ENCODE measurements at places on chromosomes 13 and 19. TPM values are rescaled to one million over a fixed set of nuclear protein-coding genes. Genes with fewer than 3 reads are reported as not detected.

Gene OLFM4
- polyA plus RNA-seq = not detected

Gene FGF21
- 0.80 TPM for polyA plus RNA-seq

Gene CEBPA
- polyA plus RNA-seq = 2.0 TPM

Gene PSG7
- not detected for polyA plus RNA-seq

Gene PODNL1
- polyA plus RNA-seq = 1.0 TPM

Gene ADGRE3
- polyA plus RNA-seq = not detected

Gene APOE
- 1,819 TPM for polyA plus RNA-seq

Gene PSG1
- polyA plus RNA-seq = not detected

Gene SYNGR4
- polyA plus RNA-seq = 0.41 TPM

Gene ONECUT3
- polyA plus RNA-seq = not detected

Gene GJB2
- 0.21 TPM for polyA plus RNA-seq

Gene NHLRC3
- polyA plus RNA-seq = 16.9 TPM

Gene RFC3
- 26.4 TPM for polyA plus RNA-seq

Gene FFAR2
- polyA plus RNA-seq = not detected

Gene CNFN
- 54.3 TPM for polyA plus RNA-seq

Gene MBD3L2
- polyA plus RNA-seq = not detected

Gene SYCN
- not detected for polyA plus RNA-seq

Gene ZNF606
- 5.2 TPM for polyA plus RNA-seq

Gene ADAMTS10
- polyA plus RNA-seq = 16.1 TPM

Gene PSG2
- not detected for polyA plus RNA-seq

Gene ATP5F1D
- 249 TPM for polyA plus RNA-seq

Gene S1PR5
- 3.6 TPM for polyA plus RNA-seq

Gene TNNI3
- 67.9 TPM for polyA plus RNA-seq

Gene CLEC11A
- 17.4 TPM for polyA plus RNA-seq

Measured in H1 (cell line).